Panc1 (cell line): ENCODE measurements at places on chromosomes 2 and 18. TPM values are rescaled to one million over a fixed set of nuclear protein-coding genes. Genes with fewer than 3 reads are reported as not detected.

GRCh38 chr2:43792653-43793052 lies 18.8 kb downstream of the DYNC2LI1 start:
- no peak for DNase-seq

DNAJC5G gene
- total RNA-seq, result not detected

DNA sequence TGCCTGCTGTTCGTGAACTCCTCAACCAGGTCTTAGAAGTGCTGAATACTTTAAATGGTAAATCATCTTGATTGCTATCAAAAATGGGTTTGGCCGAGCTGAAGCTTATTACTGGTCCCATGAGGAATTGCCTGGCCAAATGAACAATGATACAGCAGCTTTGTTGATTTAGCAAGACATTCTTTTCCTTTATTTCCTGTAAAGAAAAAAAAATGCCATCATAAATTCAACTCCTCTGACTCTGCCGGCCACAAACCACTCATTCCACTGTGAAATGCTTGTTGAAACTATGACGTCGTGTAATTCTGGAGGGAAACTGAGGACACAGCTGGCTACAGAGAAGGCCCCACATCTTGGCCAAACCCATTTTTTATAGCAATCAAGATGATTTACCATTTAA lies 74.2 kb upstream of the ID2 start:
- DNase-seq, result no peak

DNA sequence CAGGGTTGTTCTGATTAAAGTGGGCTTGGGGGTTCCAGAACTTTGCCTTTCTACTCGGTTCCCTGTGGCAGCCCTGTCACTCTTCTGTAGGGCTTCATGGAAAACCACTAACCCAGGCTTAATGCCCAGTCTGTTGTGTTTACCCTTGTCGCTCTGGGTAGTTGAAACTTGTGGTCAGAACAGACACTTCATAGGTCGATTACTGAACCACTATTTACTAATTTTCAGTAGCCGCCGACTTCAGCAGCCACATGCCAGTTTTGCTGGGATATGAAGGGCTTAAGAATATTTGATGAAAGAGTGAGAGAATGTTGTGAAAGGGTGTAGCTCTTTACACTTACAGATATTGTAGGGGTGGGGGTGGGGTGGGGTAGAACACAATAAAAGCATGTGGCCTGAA lies 362.3 kb downstream of the RND3 start:
- DNase-seq, result no peak

DNA sequence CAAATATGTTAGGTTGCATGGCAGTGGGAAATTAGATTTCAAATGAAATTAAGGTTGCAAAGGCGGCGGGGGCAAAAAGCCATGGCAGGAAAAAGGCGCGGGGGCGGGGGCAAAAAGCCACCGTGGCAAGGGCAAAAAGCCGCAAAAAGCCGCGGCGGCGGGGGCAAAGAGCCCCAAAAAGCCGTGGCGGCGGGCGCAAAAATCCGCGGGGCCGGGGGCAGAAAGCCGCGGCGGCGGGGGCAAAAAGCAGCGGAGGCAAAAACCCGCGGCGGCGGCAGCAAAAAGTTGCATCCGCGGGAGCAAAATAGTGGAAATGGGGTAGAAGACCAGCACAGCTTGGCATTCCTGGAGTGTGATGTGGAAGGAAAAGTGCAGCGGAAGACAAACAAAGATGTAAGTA lies 417.1 kb downstream of the ANKRD30B start:
- no peak for DNase-seq

HMSD gene
- total RNA-seq, result 1.3 TPM

DNA sequence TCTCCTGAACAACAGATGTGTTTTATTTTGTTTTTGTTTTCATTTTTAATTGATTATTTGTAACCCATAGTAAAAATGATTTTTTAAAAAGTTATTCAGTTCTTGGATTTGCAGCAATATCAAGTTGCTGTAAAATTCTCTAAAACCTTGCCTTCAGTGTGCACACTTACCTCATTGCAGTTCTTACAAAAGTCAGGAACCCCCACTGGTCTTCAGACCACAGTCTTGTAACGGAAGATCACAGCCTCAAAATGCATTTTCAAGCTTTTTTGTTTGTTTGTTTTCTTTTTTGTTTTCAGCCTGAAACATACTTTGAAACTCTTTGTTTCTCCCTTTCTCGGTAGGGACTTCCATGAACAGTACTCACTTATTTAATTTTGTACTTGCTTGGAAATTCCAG lies 1012.8 kb upstream of the GYPC start:
- no peak for DNase-seq

- DNase-seq, result no peak
These were observed 151.2 kb downstream of the FMNL2 start for GRCh38 chr2:152485954-152486736.

- no peak for DNase-seq
These were observed 527.6 kb downstream of the SATB2 start for GRCh38 chr2:198930170-198930569.

DNA sequence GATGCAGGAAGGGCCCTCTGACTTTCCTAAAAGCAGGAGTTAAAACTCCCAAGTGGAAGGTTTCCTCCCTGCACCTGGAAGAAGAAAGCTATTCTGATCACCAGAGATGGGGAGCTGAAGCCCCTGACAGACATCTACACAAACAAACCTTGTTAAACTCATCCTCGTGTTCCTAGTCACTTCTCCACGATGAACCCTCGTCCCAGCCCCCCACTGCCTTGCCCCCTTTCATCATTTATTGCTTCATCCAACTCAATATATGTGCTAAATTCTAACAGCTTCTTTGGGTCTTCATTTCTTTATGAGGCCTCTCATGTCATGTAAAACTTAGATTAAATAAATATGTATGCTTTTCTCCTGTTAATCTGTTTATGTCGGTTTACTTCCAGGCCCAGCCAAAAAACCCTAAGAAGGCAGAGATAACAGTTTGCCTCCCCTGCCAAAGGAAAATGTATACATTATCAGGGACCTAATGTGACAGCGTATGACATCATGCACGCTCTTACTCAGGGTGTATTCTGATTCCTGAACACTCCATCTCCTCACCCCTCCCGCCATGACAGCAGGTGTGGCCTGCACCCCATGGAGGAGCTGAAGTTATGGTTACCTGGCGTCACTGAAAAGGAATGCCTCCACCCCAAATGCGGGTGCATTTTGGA lies 287.2 kb downstream of the STK39 start:
- DNase-seq, result no peak

DNA sequence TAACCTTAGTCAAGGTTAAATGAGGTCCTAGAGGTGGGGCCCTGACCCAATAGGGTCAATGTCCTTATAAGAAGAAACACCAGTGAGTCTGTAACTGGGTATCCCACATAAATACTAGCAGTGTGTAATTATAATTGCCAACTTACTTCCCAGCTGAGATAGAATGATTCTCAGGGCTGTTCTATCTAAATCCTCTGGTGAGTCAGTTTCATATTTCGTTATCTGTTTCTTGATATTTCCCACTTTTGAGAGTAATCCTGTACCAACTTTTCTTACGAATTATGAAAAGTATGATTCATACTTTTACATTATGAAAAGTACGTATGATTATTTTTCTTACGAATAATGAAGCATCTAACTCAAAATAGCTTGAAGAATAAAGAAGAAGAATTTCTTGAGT lies 546.8 kb upstream of the NETO1 start:
- DNase-seq, result no peak

GRCh38 chr2:74334931-74335333 lies 8.3 kb downstream of the SLC4A5 start:
- DNase-seq, result peak; percentile 61

DNA sequence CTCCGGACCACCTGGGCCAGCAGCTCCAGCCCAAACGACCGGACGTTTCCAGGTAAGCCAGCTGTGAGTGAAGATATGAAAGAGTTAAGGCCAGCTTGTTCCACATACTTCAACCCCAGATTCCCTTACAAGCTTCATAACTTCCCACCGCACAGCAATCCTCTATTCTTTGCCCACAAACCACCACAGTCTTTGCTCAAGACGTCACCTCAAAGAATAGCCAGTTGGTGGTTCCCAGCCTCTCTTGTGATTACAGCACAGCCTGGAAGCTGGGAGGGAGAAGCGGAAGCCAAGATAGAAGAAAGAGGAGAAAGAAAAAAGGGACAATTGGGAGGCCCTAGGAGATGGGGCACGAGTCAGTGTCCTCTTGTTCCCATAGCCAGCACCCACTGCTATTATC lies 70.6 kb downstream of the NRP2 start:
- DNase-seq, result no peak

ANKRD29 gene
- total RNA-seq, result 0.67 TPM

GRCh38 chr2:158932131-158932645 lies 36.3 kb upstream of the TANC1 start:
- DNase-seq, result no peak

BOLL gene
- not detected for total RNA-seq

DNA sequence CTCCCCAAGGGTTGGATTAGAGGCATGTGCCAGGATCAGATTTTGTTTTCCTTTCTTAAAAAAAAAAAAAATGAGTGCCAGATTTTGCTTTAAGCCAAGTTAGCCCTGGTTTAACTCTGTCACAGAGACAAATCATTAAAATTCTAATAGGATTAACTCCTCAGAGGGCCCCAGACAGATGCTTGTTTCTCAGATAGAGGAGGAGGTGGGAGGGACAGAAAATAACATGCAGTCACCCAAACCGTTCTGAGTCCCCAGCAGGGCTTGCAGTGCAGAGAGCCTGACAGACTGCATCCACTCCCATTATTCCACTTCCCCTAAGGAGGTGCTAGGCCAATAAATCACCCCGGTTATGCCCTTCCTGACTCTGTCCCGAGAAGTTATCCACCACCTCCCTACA lies 6.3 kb upstream of the PROKR1 start:
- no peak for DNase-seq

UGT1A4 gene
- total RNA-seq, result not detected

DNA sequence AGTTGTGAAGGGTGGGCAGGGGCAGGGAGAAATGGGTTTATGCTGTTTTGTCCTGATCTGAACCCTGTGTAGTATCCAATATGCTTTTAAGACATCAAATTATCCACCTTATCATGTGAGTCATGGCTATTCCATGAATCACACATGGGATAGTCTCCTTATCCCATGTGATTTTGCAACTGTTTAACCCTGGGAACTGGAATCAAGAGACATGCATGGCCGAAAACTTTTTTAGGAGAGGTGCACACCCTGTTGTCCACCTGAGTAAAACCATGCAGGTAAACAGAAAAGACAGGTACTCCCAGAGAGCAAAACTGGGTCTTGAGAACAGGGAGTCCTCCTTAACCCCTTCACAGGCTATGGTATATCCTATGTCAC lies 490.6 kb upstream of the HS6ST1 start:
- no peak for DNase-seq

GRCh38 chr2:56287974-56288373 lies 104.2 kb downstream of the CCDC85A start:
- no peak for DNase-seq

- DNase-seq, result no peak
These were observed 601.7 kb downstream of the ARHGAP15 start for GRCh38 chr2:143730953-143731260.

RAB6C gene
- total RNA-seq, result 0.13 TPM

- DNase-seq, result no peak
These were observed 12.6 kb upstream of the TMX3 start for GRCh38 chr18:68727506-68727905.

SETBP1 gene
- total RNA-seq, result 0.23 TPM
